Activated naive CD4-positive, alpha-beta T cell treated with anti-CD3 and anti-CD28 coated beads, Interleukin-2, amount 50 U/mL, for 16 hours (primary cell): ENCODE measurements at places on chromosomes 12 and 14.

DNA sequence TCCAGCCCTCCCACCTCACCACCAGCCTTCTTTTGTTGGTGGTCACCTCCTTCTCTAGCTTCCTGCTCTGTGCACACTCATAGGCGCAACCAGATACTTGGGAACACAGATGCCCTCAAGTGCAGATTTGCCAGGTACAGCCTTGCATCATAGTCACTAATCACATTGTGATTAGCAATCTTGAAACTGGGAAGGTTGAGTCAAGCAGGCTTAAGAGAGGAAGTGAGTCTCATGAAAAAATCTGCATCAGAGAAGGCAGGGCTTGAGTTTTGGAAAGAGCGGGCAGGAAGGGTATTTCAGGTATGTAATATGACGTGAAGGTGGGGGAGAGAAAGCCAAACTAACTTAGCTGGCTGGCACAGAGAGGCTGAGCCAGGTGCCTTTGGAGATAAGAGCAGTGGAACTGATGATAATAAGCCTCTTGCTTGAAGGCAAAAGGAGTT lies 2.7 kb upstream of the RABGGTA start:
- DNase-seq: peak; percentile 56

- DNase-seq: peak; percentile 10
Measured at GRCh38 chr14:41606532-41607303, at the start of gene LRFN5. Gene LRFN5, plus strand, starts transcription at chr14:41606876.

- no peak for DNase-seq
Measured at GRCh38 chr12:41557344-41557743, 369.2 kb downstream of the PDZRN4 start.

DNA sequence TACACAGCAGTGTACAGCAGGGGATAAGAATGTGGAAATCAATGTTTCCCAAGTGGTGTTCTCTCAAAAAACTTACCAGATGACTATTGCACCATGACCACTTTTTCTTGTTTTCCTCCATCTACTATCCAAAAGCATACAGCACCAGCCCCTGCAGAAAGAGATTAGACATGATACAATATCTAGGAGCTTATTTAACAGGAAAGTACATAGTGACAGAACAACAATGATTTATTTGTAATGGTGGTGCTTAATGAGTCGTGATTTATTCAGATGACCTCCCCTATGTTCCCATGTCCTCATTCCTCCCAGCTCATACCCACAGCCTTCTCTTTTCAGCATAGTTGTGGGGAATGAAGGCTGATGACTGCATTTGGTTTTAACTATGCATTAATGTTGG lies 413.6 kb downstream of the BTG1 start:
- no peak for DNase-seq

DNA sequence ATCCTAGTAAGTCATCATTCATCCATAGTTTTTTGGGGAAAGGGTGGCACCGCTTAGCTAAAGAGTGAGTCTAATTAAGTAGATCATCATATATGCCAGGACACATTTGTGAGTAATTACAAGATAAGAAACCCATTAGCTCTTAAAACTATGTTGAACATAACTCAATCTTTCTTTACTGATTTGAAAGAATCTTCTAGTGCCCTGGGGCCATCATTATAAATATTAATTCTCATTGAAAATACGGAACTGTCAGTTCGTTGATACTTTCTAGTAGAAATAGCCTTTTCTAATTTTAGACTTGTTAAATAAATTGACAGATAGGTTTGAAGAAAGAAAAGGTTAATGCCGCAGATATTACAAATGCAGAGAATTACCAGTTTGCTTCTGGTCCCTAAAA lies 312.6 kb downstream of the NELL2 start:
- no peak for DNase-seq

- DNase-seq: no peak
Measured at GRCh38 chr12:64551676-64552075, 58.6 kb upstream of the RASSF3 start.

GRCh38 chr12:6370994-6371754 lies 4.2 kb downstream of the SCNN1A start:
- DNase-seq: no peak

DNA sequence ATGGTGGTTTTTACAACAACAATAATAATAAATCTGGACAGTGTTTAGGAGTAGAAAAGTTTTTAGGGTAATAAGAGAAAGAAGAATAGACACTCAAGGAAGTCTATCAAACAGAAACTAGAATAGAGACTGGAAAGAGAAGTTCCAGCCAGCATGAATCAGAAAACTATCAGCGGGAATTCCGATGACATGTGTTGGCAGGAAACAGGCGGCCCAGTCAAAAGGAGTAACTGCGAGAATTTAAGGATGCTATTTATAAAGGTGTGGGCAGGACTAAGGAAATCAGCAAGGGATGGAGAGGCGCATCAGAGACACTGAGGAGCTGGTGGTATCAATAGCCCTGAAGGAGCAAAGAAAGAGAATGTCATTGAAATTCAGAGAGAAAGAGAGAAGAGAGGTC lies 89.9 kb downstream of the TBX5 start:
- no peak for DNase-seq

- no peak for DNase-seq
Measured at GRCh38 chr12:50639721-50640120, 124.2 kb upstream of the ATF1 start.

DNA sequence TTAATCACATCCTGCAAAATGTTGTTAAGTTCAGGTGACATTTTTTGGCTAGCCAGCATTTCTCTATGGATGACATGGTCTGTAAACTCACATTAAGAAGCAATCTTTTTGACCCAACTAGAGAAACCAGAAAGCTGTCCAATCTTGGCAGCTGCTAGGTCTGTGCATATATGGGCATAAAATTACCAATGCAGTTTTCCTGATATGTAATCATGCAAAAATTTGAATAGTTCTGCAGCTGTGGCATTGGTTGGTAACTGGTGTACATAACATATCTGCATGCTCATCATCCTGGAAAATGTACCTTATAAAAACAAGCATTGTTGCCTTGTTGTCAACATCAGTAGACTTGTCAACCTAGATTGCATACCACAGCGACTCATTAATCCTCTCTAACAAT lies 620.0 kb upstream of the LRFN5 start:
- DNase-seq: no peak

- DNase-seq: no peak
Measured at GRCh38 chr14:90344331-90345238, 12.8 kb upstream of the NRDE2 start.

DNA sequence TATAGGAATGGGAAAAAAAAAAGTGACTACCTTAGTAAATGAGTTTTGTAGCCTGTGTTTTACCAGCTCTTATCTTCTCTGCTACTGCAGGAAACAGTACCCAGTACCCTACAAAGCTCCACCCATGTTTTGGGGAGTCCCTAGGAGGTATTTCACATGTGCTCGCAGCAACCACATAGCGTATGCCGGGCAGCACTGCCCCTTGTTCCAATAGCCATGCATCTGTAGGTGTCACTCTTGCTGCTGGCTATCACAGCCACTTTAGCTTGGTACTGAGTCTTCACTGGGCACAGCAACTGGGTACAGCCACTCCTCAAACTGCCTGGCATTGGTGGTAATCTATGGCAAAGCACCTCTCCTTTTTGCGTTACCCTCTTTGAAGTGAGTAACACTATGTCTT lies 2.0 kb upstream of the MDM1 start:
- DNase-seq: no peak
